ENCODE measurements at places on chromosomes 7 and 10.

GRCh38 chr7:22400936-22401553 lies 44.1 kb upstream of the RAPGEF5 start:
- no peak for DNase-seq

- DNase-seq = no peak
Observed at GRCh38 chr10:102368077-102368476, 27.4 kb upstream of the NFKB2 start.

- DNase-seq = no peak
Observed at GRCh38 chr10:83698899-83699298, 440.4 kb upstream of the GHITM start.

DNA sequence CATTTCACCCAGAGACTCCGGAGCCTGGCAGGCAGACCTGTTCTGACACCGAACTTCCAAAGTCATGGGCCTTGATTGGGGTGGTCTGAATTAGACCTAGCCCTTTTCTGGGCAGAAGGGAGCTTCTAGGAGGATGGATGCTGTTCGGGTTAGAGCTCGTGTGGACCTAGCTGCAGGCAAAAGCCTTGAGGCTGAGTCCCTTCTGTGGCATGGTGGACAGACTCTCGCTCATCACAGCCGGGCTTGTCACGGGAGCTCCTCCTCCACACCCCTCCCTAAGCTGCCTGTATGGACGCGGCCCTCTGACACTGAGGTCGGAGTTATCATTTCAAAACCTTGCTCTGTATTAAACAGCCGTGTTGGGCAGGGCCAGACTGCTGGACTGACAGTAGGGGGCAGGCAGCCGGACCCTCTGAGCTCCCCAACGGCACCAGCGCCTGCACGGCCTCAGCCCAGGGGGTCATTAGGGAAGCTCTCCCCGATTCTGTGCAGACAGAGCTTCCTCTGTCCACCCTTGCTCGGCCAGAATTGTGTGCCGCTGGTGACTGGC lies 2.2 kb downstream of the IRF5 start:
- DNase-seq = no peak

DNA sequence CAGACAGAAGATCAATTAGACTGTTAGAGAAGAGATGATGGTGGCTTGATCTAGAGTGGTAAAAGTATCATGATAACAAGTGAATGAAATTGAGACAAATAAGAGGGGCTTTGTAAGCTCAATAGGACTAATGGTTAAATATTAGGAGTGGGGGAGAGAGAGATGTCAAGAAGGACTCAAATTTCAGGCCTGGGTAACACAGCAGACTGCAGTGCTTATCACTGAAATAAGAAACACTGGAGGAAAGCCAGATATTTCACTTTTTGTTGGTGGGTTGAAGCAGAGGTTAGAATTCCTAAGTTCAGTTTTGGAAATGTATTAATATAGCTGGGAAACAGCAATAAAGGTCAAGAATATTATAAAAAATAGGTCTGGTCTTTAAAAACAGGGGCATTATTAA lies 74.6 kb downstream of the ORC5 start:
- no peak for DNase-seq

DNA sequence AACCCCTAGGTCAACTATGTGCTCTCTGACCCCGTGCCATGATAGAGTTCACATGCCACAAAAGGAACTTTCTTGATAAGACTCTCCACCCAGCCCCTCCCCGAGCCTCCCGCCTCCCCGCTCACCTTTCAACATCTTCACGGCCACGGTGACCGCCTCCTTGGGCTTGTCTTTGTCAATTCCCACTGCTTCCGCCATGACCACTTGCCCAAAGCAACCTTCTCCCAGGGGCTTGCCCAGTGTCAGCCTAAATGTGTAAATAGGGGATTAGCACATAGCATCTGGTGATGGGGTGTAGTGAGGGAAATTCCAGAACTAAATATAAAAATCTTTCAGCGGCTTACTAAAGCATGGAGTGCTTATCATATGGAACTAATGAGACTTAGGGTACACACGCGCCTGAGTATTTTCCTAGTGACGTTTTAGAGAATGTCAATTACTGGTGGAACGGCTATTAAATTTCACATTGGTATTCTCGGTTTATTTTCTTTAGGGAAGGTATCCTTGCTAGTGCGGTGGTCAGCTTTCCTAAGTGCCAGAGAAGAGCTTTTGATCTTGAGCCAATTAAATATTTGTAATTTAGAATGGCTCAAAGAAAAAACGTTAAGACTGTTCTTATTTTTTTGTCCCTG lies 97.4 kb downstream of the FGFR2 start:
- DNase-seq = no peak

- DNase-seq = no peak
Observed at GRCh38 chr7:38211940-38212339, 33.9 kb downstream of the STARD3NL start.

DNA sequence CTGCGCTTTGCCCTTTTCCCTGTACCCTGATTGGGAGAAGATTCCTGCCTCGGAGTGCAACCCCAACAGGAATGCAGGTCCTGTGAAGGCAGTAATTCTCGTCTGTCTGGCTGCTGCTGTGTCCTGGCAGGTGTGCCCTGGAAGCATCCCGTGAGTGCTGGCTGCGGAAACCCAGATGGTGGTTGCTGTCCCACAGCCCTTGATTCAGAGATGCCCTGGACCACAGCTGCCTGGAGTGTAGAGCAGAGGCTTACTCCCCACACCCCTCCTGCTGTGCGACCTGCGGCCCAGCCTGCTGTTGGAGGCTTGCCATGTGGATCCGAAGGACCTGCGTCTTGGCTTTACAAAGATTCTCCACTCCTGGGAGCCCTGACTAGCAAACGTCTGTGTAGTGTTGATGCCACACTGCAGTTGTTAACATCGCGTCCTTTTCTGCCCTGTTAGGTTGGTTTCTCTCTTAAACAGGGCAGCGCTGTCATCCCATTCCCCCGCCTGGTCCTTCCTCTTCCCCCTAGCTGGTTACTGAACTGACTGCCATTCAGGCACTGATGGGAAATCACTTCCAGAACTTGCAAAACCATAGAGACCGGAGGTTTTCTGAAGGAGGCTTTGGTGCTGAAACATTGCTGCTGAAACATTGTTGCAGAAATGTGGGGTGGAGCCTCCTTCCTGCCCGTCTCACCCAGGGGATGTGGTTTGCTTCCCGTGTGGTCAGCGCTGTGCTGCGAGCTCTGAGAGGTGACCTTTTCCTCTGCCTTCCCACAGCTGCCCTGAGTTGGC lies 53.3 kb downstream of the DNAJB6 start:
- DNase-seq = no peak

DNA sequence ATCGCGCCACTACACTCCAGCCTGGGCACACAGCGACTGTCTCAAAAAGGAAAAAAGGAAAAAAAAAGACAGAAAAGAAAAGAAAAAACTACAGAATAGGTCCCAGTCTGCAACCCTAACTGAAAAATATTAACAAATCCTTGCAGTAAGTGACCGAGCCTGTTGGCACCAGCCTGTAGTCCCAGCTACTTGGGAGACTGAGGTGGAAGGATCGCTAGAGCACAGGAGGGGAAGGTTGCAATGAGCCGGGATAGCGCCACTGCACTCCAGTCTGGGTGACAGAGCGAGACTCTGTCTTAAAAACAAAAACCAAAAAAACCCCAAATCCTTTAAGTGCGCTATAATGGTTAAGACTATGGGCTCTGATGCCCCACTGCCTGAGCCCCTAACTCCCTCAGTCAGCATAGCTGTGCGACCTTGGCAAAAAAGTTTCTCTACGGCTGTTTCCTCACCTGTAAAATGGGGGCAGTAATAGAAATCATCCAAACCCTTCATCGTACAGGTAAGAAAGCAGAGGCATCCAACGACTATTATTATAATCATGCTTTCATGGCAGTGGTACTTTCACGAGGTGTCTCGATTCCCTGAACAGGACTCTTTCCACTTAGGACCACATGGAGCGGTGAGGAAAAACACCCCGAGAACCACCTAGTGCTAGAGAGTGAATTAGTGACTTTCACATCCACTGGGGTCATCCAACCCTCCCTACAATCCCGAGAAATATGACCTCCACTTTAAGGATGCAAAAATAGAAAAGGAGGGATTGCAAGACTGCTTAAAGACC lies 755 bp downstream of the TOMM7 start:
- no peak for DNase-seq

DNA sequence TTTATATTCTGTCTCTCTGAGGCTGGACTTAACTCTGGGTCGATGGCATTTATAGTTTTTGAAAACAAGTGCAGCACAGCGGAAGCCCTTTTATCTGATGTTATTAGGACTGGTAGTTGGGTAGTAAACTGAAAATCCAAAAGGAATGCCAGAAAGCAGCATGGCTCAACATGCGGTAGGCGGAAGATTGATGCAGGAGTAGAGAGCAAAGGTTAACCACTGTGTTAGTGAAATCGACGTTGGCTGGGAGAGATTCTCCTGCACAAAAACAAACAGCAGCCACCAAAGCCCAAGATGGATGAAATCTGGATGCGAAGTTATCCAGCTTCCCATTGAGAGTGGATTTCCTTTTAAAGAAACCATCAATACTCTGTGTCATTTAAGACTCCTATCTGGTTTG lies 54.5 kb upstream of the EMX2 start:
- DNase-seq = no peak

DNA sequence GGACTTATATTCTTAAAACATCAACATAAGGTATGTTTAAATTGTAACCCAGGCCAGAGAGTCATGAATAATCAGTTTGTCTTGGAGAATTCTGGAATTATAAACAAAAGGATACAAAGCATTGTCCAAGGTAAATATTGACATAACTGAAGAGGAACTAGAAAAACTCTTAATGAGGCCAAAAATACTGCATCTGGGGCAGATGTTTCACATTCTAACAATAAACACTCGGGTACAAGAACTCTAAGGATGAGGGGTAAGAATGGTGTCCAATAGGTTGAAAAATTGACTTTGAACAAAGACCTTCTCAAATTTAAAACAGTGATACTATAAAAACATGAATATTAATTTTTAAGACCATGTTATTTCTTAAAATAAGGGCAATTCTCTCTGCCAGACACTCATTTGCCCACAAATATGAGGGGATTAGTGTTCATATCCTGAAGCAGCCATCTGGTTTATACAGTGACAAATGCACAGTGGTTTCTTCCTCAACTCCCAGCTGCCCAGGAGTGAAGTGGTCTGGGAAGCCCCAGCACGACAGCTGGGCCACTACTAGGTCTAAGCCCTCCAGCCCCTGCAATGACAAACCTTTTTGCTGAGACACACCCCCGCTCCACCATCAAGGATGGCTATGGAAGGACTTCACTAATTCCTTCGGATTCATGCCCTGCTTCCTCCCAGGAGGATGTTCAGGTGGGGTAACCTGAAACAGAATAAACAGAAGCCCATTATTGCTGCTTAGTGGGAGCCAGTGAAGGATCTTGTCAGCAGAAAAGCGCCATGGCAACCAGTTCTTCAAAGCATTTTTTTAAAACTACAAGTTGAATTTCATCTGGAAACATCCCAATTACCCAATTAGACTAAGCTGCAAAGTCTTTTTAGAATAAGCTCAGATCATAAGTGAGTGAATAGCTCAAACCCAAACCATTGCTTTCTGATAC lies 107.5 kb upstream of the ARID5B start:
- no peak for DNase-seq

GRCh38 chr7:155864271-155864985 lies 52.2 kb upstream of the SHH start:
- DNase-seq = no peak

DNA sequence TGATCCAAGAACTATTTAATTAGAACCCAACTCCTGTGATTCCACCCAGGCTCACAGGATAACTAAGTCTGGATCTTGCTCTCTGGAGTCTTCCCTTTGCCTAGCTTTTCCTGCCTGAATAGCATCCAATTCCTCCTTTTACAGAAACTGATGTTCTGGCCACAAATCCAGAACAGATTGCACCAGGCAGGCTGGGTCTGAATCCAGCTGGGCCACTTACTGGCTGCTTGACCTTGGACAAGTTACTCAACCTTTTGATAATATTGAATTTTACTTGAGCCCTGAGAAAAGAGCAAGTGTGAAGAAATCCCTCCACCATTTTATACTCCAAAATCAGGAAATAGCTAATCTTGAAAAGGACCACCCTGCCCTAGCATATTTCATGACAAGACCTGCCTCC lies 55.5 kb upstream of the SLC35G1 start:
- no peak for DNase-seq

GRCh38 chr10:25661632-25662031 lies 272.4 kb upstream of the MYO3A start:
- no peak for DNase-seq

- DNase-seq = no peak
Observed at GRCh38 chr10:46287846-46288477, 1.2 kb downstream of the ANTXRL start.

DNA sequence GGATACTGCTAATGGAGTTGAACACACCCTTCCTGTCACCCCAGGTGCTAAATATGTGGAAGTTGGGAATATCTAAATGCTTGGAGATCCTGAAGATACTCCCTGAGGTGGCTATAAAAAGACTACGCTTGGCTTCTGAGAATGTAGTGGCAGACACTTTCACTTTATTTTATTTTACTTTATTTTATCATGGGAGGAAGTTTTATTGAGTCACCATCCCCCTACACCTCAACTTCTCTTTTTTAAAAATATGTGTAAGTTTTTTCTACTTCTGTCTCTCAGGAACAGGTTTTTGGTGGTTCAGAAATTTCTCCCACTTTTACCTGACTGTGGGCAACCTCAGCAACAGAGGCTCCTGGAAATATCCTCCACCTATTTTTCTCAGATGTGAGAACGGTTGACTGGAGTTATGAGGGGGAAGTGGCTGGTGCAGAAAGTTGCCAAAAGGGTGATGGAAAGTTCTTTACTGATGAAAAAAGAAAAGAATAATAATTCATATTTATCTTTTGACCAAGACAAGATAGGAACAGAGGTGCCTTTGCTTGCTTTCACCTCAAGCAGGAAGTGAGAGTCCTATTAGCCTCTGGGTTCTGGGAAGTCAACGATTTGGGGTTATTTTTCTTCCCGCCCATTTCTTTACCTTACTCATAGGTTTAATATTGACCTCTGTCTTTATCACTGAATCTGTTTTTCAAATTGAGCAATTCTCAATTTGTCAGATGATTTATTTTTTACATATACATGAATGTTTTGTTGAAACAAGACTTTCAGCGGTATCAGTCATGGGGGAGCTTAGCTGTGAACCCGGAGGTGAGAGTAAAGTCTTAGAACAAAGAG lies 103.6 kb downstream of the AHR start:
- DNase-seq = no peak

DNA sequence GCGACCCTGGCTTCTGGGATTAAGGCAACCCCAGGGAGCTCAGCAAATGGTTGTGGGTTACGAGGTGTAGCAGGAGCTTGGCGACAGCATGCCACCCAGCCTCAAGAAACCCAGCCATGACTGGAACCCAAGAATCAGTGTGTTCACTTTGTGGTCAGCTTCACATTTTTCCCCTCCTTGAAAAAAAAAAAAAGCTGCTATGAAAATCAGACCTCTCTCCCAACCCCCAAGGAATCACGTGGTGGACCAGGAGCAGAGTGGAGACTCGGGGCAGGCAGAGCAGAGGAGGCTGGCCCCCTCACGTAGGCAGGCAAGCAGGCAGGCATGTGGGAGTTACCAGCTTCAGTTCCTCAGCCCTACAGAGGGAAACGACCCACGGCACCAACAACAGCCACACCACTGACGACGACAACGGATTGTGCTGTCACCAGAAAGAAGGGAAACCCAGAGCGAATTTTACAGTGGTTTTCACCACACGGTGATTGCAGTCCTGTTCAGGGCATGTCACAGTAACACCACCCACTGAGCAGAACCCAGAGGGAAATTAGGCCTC lies 203.4 kb downstream of the SLC25A13 start:
- no peak for DNase-seq

- DNase-seq = no peak
Observed at GRCh38 chr7:861222-861621, 15.1 kb upstream of the GET4 start.

- DNase-seq = no peak
Observed at GRCh38 chr10:13453896-13454295, 74.9 kb downstream of the BEND7 start.

Measured in activated T-helper 1 cell treated with anti-CD3 and anti-CD28 coated beads, Interleukin-2, amount 50 U/mL, for 16 hours (primary cell).